ENCODE measurements at places on chromosomes 2 and 18.

- no peak for DNase-seq
These were observed 32.8 kb upstream of the B3GNT7 start for GRCh38 chr2:231362555-231363184.

- DNase-seq, result no peak
These were observed 20.7 kb upstream of the TLK1 start for GRCh38 chr2:171181064-171182049.

DNA sequence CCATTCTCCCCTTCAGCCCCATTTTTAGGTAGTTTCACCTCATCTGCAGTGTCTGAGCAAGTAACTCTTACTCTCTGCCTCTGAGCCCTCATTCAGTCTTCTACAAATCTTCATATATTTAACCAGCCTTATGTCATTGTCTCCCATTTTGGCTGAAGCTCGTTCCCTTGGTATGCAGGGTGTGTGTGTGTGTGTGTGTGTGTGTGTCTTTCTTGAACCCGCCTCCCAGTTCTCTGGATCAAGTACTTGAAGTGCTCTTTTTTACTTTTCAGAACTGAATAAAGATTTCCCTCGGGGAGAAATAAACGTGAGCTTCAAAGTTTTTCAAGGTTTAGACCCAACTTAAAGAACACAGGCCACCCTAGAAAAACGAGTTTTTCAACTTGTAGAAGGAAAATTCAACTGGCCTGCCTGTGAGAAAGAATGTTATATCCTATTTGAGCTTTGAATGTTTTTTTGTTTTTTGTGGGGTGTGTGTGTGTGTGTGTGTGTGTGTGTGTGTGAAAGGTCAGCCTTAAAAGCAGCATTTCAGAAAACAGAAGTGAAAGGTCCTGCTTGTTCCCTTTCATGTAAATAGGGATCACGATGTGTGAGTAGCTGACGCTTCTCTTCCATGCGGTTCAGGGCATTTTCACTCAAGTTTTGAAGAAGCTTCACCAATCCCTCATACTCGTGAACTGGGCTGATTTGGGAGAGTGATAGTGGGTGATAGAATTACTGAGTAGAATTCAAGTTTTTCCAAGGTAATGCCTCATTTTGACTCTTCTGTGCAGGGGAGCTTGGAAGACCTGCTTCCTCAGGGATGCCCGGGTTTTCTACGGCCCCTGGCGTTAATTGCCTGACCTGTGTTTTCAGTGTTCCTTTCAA is 50.6 kb upstream of the EML6 start:
- no peak for DNase-seq

DNA sequence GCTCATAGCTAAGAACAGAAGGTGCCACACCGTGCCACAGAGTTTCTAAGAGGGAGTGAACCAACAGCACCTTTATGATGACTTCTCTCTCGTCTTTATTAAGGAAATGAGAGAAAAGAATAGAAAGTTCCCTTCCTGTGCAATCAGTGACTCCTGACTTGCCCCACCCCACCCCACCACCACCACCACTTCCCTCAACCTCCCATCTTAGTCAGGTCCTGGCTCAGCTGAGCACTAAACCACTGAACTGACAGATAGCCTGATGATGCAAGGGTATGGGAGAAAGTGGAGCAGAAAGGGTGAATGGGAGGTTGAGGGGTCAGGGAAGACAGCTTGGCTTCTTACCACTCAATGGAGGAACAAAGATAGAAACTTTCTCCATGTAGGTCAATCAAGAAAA is 75.2 kb upstream of the RMDN2 start:
- DNase-seq, result no peak

DNA sequence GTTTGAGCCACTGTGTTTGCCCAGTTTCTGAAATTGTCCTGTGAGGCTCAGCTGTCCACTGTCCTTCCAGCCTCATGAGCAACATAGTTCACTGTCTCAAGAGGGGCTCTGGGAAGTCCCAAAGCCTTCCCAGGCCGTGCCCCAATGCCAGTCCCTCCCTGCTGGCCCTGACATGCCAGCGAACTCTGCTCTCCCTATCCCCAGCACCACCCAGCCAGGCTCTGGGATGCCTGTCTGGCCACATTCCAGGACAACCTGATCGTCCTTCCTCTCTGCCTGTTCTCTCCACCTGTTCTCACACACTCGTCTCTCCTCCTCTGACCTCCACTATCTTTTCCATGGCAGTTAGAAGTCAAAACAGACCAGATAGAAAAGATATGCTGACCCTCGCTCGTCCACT is 278.0 kb upstream of the ID2 start:
- no peak for DNase-seq

DNA sequence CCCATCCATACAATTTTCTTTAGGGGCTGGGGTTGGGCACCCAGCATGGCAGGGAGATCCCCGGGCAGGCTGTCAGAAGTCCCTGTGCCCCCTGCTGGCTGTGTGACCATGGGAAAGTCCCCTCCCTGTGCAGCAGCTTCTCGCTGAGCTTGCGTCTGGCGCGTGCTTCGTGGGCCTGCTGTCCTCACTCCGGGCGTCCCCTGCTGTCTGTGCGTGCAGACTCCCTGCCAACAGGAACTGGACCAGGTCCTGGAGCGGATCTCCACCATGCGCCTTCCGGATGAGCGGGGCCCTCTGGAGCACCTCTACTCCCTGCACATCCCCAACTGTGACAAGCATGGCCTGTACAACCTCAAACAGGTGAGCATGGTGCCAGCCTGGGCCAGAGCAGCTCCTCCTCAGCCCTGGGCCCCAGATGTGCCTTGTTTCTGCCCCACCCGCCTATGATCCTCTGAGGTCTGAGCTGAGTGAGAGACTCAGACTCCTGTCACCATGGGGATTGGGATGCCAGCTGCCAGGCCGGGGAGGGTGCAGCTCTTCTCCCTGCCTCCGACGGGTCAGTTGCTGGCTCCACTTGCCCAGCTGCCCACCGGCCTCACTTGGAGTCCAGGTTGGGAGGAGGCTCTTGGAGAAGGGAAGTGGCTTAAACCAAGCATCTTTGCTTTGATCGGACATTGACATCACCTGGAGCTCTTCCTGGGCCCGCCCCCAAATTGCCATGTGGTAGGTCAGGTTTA is 28.6 kb downstream of the IGFBP2 start:
- no peak for DNase-seq

GRCh38 chr2:161041356-161041755 is 118.9 kb upstream of the TANK start:
- no peak for DNase-seq

- no peak for DNase-seq
These were observed 47.0 kb upstream of the SEMA4C start for GRCh38 chr2:96916646-96917543.

DNA sequence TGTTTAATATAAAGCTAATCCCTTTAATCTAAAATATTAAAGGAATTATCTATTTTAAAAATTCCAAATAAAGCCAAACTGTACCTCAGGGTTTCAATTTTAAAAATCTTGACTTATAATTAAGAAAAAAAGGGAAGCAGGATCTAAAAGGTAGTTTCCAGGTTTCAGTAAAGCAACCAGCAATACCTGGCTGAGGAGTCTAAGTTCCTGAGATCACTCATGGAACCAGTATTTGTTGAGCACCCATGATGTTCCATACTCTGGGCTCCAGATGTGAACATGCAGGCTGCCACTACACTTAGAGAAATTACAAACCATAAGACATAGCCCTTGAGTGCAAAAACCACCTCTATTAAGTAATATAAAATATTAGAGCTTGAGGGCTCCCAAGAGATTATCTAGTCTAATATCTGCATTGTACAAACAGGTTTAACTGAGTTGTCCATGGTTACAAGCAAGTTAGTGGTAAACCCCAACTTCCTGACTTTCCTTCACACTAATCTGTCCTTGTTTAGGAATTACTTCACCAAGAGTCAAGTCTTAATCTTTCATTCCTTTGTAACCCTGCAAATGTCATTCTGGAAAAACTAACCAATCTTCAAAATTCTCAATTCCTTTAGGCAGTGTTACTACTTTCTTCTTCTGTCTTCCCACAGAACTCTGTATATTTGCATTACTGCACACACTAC is 49.2 kb downstream of the CLASP1 start:
- no peak for DNase-seq

- no peak for DNase-seq
These were observed 103.3 kb upstream of the NCK2 start for GRCh38 chr2:105641389-105641811.

- DNase-seq, result no peak
These were observed 433.2 kb upstream of the TNP1 start for GRCh38 chr2:217293046-217293445.

DNA sequence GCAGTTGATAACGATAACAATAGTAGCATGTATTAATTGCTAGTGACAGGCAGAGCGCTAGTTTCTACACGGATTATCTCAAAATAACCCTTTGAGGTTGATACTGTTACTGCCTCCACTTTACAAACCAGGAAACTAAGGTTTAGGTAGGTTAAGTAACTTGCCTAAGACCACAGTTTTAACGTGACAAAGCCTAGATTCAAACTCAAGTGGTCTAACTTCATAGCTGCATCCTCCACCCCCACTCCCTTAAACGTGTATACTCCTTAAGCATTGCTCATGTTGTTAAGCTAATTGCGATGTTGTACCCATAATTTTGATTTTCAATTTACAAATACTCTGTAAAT is 1.2 kb downstream of the ME2 start:
- DNase-seq, result no peak

GRCh38 chr2:20916604-20917286 is 93.8 kb upstream of the LDAH start:
- DNase-seq, result no peak

DNA sequence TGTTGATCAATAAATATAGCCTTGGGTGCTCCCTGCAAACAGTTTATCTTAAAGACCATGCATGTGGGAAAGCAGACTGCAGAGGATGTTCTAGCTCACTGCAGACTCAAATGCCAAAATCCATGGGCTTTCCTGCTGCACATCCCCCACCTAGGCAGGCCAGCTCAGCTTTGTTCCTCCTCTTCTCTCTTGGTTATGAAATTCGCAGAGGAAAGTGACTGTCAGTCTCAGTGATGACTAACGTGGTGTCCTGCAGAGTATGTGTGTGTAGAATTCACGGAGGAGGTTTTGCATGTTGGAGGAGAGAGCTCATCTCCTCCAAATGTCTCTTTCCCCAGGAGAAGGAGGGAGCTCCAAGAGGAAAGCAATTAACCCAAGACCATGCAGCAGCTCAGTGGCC is 21.4 kb upstream of the KCNS3 start:
- no peak for DNase-seq

DNA sequence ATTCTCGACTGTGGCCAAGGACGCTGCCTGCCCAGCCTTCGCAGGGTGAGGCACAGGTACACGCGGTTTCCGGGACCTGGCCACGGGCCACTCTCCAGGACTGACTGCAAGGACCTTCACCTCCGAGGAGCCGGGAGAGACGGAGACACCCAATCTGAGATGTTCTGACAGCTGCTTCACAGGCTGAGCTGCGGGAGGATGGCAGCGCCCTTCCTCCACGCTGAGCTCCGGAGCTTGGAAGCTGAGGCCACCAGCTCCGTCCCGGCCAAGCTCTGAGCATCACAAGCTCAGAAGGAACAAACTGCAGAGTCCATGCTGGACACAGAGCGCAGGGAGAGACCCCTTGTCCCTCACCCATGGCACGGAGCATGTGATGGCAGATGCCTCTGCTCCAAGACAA is 71.1 kb upstream of the CTDP1 start:
- no peak for DNase-seq

- DNase-seq, result no peak
These were observed 11.1 kb downstream of the HS6ST1 start for GRCh38 chr2:128307595-128307994.

GRCh38 chr2:117661619-117662018 is 152.9 kb upstream of the DDX18 start:
- no peak for DNase-seq

DNA sequence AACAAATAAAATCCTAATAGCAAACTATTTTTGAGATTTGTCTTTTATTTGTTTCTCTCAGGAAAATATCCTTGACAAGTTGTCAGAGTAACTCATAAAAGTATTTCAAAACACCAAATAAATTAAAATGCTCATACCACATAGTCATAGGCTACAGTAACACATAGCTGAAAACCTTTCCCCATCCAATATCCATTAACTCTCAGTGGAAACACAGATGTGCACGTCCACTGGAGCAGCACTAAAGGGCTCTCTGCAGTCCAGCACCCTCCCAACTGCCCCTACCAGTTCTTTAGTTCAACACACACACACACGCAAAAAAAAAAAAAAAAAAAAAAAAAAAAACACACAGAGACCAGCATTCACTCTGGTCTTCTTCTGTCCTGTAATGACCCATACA is 879 bp upstream of the XDH start:
- no peak for DNase-seq

GRCh38 chr2:63050334-63051041 is at the start of gene OTX1:
Gene OTX1, plus strand, starts transcription at chr2:63050830. Its CDS starts 2,161 bp downstream, at chr2:63052991.
- DNase-seq, result no peak

GRCh38 chr2:45812011-45812500 is 160.6 kb downstream of the PRKCE start:
- no peak for DNase-seq

DNA sequence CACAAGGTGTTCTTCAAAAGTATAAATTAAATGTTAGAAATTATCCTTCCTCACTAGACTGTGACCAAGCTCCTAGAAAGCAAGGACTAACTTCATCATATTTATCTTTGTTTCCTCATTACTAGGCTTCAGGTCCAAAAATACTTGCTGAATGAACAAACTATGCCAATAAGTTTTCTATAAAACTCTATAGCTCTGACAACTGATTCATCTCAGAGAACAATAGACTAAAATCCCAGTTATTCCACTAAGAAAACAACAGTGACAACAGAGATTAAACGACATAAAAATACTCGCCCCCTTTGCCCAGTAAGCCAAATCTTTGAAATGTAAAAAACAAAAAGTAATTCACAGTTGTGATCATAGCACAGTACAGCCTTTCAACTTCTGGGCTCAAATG is 13.6 kb downstream of the TLK1 start:
- DNase-seq, result no peak

- DNase-seq, result no peak
These were observed 462.4 kb upstream of the MYT1L start for GRCh38 chr2:2793514-2793913.

- no peak for DNase-seq
These were observed 193.7 kb downstream of the TRIB2 start for GRCh38 chr2:12910431-12910830.

DNA sequence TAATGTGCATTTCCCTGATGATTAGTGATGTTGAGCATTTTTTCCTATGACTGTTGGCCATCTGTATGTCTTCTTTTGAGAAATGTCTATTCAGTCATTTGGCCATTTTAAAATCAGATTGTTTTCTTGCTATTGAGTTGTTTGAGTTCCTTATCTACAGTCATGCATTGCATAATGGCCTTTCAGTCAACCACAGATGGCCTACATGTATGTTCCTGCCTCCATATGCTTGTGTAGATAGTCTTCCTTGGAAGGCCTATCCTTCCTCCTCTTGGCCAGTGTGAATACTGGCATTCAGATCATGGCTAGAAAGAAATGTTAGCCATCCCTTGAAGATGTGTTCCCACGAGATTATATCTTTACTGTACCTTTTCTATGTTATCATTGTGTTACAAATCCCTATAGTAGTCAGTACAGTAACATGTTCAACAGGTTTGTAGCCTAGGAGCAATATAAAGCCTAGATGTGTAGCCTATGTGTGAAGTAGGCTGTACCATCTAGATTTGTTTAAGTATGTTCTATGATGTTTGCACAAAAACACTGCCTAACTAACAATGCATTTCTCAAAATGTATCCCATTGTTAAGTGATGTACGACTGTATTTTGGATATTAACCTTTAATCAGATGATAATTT is 65.6 kb upstream of the CD302 start:
- no peak for DNase-seq

Data from stimulated activated CD8-positive, alpha-beta memory T cell treated with anti-CD3 and anti-CD28 coated beads, Interleukin-7, amount 100 ng/mL, for 24 hours (primary cell).